ENCODE measurements at places on chromosomes 4 and X.

- no peak for DNase-seq
Measured at GRCh38 chr4:124209211-124209610, 503.3 kb downstream of the ANKRD50 start.

GRCh38 chr4:6878451-6879059 lies 31.1 kb upstream of the TBC1D14 start:
- DNase-seq, result no peak

DNA sequence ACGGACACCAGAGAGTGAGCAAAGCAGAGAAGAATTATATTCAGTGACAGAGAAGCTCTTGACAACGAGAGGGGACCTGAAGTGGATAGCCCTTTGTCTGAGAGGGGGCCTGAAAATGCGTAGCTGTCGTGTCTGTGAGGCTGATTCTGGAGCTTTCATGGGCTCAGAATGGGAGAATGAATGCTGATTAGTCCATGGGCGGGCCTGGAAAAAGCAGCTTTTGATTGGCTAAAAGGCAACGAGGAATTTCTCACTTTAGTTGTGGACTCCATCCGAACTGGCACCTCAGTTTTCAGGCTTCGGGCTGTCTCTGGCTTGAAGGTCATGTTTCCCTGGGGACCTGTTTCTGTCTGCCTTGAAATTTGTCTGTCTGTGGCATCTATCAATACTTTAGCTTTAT lies 487.1 kb downstream of the TECRL start:
- no peak for DNase-seq

DNA sequence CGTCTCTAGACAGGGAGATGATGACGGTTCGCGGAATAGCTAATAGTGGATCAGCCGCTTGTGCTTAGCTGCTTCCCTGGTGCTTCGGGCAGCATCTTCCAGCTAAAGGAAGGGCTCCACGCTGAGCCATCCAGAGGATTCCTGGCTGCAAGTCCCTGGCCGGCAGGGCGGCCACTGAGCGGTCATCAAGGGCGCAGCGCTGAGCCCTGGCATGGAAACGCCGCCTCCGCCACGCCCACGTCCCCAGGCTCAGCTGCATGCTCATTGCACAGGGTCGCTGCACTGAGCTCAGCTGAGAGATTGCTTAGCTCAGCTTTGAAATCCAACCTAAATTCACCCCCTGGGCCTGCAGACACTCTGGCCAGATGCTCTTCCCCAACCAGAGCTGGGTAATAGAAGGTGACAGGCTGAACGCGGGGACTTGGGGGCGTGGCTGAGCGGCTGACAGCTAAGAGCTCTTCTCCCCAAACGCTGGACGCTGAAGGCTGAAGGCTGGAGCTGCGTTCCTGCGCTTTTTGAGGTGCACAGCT lies 118.2 kb upstream of the KIT start:
- DNase-seq, result no peak

DNA sequence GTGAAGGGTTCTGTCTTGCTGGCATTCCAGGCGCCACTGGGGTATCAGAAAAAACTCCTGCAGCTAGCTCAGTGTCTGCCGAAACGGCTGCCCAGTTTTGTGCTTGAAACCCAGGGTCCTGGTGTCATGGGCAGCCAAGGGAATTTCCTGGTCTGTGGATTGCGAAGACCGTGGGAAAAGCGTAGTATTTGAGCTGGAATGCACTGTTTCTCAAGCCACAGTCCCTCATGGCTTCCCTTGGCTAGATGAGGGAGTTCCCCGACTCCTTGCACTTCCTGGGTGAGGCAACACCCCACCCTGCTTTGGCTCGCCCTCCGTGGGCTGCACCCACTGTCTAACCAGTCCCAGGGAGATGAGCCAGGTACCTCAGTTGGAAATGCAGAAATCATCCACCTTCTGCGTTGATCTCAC lies 40.1 kb downstream of the NOP14 start:
- no peak for DNase-seq

- DNase-seq, result no peak
Measured at GRCh38 chr4:39569209-39569608, 42.0 kb upstream of the UGDH start.

DNA sequence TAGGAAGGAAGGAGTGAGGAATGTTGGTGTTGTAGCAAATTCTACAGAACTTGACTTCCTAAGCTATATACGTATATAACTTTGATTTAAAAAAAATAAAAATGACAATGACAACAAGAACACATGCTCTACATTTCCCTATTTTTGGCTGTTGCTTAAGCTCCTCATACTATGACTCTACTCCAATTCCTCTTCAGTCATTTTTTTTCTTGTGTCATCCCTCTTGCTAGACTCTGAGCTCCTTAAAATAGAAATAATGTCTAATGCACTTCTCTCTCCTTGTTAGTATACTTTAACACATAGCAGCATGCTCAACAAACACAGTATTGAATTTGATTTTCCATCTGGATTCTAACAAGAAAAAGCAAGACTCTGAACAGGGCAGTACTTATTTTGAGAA lies 144.0 kb downstream of the HDX start:
- DNase-seq, result no peak

GRCh38 chrX:148913971-148914370 lies 413.6 kb downstream of the AFF2 start:
- no peak for DNase-seq

DNA sequence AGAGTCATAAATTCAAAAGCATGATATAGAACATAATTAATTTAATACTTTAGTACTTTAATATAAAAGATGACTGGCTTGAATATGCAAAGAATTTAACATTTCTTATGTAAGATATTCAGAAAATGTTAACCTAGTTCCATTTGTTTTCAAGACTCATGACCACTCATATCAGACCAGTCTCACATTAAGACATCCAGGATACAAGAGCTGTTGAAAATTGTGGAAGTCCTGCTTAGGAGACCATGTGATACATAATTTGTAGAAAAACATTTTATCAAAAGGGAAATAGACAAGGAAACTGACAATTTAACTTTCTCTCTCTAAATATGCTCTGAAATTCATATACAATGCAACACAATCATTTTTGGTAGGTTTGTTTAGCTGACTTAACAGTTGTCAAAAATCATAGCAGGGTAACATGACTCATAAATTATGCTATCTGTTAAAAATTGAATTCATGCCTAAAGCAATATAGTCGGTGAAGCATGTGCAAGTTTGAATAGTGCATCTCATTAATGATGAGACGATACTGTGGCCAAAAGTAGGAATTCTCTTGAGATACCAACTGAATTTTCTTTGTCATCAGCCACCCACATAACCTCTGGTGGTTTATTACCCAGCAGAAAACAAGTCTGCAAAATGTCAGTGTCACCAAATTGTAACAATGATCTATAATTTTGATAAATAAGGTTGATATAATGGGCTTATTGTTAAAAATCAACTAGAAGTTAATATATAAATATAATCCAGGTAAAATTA lies 211.4 kb downstream of the GASK1B start:
- DNase-seq, result no peak

GRCh38 chrX:131958724-131959123 lies 64.4 kb upstream of the STK26 start:
- DNase-seq, result no peak

DNA sequence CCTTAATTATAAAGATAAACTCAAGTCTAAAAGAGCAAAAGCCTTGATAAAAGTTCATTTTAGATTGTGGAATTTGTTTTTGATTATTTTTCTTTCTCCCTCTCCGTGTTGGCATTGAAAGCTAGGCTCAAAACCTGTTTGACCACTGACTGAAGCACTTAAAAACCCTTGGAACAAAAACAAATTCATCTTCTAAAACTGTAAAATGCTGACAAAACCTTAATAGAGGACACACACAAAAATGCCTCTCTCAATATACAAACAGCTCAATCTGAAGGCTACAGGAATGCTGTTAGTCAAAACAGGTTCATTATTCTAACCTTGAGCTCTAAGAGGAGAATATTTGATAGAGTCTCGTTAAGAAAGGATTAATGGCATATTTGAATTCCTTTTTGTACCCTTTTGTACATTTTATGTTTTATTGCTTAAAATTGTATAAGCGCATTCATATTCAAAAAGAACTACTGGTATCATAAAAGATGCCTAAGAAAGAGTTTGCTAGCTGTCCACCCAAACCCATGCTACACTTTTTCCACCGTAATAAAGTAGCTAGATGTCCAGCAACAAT lies 74.3 kb upstream of the NAP1L5 start:
- no peak for DNase-seq

DNA sequence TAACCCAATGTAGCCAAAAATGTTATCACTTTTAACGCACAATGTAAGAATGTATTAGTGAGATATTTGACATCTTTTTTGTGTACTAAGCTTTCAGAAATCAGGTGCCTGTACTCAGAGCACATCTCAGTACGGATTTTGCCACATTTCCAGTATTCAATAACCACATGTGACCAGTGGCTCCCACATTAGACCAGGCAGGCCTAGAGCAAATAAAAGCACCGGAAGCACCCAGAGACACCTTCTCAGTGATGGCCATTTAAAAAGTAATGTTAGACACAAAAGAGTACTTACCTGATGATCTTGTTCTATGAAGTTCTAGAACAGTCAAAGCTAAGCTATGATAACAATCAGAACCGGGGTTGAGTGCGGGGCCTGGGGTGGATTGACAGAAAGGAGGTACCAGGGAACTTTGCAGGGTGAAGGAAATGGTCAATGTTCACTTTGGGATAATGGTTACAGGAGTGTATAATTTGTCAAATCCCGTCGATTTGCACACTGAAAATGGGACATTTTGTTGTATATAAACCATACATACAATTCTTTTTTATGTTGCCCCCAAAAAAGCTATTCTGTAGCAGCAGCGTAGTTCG lies 1.2 kb downstream of the CTPS2 start:
- no peak for DNase-seq

DNA sequence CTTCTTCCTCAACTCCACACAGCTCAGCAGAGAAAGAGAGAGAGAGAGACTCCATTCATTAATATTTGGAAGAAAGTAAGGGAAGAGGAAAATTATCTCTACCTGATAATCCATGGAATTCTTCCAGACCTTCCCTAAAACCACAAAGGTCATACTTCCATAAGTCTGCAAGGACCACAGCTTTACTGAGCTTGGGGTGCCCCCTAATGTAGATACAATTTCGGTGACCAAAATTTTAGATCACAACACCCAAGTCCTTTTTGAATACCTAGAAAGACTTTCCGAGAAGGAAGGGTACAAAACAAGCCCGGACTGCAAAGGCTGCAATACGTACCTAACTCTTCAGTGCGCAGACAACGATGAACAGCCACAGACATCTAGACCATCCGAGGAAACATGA lies 523.9 kb downstream of the GLUD2 start:
- DNase-seq, result no peak

DNA sequence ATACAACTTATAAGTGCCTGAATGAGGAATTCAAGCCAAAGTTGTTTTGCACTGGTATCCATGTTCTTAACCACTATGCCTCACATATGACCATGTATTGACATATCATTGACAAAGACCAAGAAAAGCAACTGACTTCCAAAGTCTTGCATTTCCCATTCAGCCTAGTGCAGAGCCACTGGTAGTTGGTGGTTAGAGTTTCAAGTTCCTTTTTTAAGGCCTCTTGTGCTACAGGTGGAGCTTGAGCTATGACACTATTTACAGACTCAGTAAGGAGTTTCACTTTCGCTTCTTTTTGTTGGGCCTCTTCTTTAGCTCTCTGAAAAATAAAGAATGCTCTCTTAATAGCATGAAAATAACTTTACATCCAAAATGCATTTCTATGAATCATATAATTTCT lies 763.0 kb downstream of the DMD start:
- DNase-seq, result no peak

- DNase-seq, result no peak
Measured at GRCh38 chr4:101695176-101695575, 95.4 kb upstream of the BANK1 start.

DNA sequence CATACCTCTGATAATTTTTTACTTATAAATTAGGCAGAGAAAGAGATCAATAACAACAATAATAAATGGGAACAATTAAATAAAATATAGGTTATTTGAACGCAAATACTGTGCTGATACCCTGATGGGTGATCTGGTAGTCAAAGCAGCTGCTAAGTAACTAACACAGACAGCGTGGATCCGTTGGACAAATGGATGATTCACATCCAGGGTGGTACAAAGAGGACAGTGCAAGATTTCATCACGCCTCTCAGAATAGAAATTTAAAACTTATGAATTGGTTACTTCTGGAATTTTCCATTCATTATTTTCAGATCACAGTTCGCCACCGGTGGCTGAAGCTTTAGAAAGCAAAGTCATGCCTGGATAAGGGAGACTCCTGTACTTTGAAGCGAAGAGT lies 1066.0 kb upstream of the ADGRL3 start:
- DNase-seq, result no peak

DNA sequence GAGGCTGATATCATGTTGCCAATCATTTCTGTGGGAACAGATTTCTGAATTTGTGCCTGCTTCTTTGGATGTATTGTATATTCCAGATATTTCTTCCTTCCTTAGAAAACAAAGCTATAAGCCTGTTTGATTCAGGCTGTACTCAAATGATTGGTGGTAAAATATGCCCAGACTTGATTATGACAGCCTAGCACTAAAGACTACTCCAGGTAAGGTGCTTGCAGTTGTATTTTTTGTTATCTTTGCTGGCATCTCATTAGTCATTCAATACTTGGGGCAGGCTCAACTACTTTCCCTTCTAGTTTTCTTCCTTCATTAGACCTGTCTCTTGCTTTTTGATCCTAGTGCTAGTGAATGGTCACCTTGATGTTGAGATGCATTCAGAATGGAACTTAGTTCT lies 90.6 kb downstream of the ZNF518B start:
- no peak for DNase-seq

- DNase-seq, result no peak
Measured at GRCh38 chr4:108982402-108983185, 219.7 kb upstream of the ETNPPL start.

DNA sequence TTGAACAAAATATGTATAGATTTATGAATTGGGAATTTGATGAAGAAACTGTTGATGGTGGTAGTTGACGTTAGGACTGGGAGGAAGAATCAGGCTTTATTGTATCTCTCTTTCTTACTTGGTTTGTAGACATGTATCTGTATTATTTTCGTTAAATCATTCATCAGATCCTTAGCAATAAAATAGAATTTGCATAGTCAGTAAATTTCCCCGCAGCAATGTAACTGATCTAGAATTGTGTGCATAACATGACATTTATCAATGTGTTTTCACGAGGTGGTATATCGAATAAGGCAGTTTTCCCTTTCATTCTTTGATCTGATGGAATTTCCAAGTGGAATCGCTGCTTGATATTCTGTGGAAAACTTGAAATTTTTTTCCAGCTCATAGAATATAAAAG lies 308.8 kb downstream of the SPRY1 start:
- DNase-seq, result no peak

- DNase-seq, result peak; percentile 26
Measured at GRCh38 chr4:131091896-131092295, 1995.9 kb downstream of the C4orf33 start.

DNA sequence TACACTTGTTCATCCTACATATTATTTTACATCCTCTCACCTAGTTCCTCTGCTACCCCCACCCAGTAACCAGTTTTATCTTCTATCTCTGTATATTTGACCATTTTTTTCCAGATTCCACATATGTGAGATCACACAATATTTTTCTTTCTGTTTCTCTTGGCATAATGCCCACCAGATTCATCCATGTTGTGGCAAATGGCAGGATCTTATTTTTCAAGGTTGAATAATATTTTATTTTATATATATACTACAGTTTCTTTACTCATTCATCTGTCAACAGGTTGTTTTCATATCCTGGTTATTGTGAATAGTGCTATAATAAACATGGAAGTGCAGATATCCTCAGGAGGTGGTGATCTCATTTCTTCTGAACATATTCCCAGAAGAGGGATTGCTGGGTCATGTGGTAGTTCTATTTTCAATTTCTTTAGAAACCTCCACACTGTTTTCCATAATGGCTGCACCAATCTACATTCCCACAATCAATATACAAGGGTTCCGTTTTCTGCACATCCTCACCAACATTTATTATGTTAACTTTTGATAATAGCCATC lies 48.2 kb downstream of the THAP9 start:
- no peak for DNase-seq

GRCh38 chrX:96705905-96706304 lies 21.3 kb downstream of the DIAPH2 start:
- no peak for DNase-seq
